Effector memory CD4-positive, alpha-beta T cell (primary cell): ENCODE measurements at places on chromosomes 5 and 9.

GRCh38 chr5:73792687-73793320 is 166.8 kb downstream of the ARHGEF28 start:
- DNase-seq, result peak; percentile 32

DNA sequence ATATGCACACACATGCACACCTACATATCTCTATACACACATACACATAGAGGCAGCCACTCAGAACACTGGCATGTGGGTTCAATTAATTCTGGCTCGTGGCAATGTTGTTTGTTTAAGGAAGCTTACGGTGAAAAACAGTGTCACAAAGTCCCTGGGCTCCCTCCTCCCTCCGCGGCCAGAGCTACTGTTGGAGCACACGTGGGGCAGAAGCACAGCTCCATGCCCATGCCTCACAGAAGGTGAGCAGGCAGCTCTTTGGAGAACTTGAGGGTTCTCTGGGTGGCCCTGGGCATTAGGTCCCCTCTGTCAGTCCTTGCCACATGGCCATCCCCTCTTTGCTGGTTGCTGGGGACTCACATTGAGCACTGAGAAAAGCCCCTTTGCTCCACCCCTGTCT is 107.5 kb downstream of the GADD45G start:
- DNase-seq, result no peak

- no peak for DNase-seq
These were observed 43.3 kb downstream of the CCNH start for GRCh38 chr5:87369431-87369830.

GRCh38 chr9:37747271-37747753 is 6.3 kb upstream of the TRMT10B start:
- peak; percentile 22 for DNase-seq

DNA sequence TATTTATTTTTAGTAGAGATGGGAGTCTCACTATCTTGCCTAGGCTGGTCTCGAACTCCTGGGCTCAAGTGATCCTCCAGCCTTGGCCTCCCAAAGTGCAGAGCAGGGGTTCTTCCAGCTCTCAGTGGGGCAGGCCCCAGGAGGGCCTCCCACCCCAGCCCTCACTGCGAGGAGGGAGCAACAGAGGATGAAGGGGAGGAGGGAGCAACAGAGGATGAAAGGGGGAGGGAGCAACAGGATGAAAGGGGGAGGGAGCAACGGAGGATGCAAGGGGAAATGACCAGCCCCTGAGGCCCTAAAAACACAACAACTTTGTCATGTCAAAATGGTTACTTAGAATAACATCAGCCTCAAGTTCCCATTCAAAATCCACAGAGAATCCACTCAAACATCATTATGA is 10.0 kb downstream of the TRIM14 start:
- no peak for DNase-seq

- DNase-seq, result no peak
These were observed 68.6 kb downstream of the NLN start for GRCh38 chr5:65790371-65791163.

DNA sequence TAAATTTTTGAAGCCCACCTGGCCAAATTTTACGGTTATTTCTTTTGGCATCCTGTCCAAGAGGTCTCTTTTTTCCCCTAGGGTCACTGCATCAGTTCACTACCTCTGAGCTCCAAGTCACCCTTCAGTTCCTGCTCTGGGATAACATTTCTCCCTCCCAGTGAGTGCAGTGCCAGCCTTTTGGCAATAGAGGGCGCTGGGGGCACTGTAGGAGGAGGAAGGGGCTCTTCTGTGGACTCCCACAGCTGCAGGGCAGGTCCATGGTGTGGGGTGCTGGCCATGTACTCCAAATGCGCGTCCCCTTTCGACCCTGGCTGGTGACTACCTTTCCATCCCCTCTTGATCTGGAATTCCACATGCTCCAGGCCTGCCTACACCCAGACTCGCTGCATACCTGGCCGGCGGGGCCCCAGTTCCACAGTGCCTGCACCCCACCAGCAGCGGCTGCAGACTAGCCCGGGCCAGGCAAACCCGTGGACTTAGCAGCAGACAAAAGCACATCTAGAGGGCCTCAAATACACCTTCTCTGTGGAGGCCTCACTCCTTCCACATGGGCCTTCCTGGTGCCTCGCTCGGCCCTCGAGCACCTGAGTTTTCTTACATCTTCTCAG is 20.3 kb upstream of the NINJ1 start:
- DNase-seq, result no peak

- no peak for DNase-seq
These were observed 10.5 kb upstream of the ADGRV1 start for GRCh38 chr5:90548069-90548593.

GRCh38 chr5:157390551-157391297 is 69.3 kb upstream of the NIPAL4 start:
- DNase-seq, result peak; percentile 31

- no peak for DNase-seq
These were observed 100.6 kb downstream of the ITGA1 start for GRCh38 chr5:52888363-52888762.

GRCh38 chr5:57956636-57957035 is 474.0 kb upstream of the ACTBL2 start:
- no peak for DNase-seq

DNA sequence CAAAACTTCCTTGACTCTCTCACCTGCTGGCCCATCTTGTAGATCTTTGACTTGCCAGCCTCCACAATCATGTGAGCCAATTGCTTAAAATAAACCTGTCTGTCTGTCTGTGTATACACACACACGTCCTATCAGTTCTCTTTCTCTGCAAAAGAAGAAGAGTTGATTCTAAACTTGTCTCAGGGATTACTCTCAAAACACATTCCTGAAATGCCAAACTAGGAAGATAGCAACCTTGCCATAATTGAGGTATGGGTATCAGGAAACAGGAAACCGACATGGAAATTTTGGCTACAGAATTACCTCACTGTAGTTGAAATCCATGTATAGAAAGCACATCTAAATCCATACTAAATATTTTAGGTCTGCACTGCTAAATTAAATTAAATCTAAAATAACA is 483.4 kb downstream of the PLK2 start:
- DNase-seq, result no peak

DNA sequence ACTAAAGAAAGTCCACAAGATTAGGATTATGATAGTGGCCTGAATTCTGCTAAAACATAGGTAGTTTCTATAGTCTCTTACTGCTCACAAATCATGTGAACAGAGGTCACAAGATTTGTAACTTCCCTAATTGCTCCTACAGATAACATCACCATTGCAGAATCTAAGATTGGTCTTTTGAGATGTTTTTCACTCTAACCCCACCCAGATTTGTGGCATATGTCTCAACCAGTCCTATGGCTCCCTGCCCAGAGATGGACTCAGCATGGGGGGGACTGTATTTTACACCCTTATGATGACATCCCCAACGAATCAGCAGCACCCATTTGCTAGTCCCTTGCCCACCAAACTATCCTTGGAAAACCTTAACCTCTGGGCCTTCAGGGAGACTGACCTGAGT is 1046.2 kb downstream of the CDH12 start:
- no peak for DNase-seq

GRCh38 chr9:109604781-109605180 is 106.7 kb upstream of the PTPN3 start:
- DNase-seq, result no peak

DNA sequence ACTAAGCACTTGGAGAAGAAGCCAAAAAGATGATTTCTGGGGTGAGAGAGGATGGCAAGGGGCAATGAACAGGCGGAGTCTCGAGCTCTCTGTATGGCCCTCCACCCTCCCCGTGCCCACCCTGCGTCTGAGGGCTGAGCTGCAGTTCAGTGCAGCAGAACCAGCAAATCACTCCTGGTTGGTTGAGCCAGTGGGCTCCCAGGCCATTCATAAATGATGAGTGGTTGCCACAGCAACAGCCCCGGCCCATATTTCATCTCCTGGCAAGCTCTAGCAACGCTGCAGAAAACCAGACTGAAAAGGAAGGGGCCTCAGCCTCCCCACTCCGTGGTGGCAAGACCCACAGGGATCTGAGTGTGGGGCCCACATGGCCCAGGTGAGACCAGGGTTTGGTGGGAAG is 93.8 kb upstream of the PPP1R26 start:
- DNase-seq, result no peak

DNA sequence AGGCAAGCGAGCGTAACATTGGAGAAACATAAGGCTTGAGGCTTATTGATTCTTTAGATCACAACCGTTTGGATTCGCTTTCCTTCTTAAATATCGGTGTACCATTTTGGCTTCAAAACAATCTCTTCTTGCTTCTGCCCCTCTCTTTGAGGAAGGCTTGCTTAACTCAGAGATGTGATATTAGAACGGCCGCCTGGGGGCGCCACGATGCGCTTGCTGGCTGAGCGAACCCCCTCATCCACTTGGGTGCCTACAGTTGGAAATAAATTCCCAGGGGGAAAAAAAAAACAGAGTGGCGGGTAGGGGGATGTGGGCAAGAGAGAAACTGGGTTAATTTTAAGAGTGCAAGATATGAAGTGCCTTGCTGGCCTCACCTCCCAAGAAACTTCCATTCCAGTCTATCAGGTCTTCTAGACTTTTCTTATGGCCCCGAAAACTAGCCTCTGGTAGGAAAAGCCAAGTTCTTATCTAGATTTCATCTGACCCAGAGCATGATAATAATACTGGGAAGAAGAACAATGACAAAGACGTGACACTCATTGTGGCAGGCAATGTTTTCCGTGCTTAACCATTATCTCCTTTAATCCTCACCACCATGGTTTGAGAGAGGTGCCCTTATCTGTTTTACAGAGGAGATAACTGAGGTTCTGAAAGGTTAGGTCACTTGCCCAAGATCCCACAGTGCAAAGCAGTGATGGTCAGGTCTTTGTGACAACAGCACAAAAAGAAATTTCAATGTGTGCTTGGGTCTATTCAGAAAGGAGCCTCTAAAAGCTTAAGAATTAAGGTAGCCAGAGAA is 115.8 kb downstream of the DPYSL3 start:
- no peak for DNase-seq

DNA sequence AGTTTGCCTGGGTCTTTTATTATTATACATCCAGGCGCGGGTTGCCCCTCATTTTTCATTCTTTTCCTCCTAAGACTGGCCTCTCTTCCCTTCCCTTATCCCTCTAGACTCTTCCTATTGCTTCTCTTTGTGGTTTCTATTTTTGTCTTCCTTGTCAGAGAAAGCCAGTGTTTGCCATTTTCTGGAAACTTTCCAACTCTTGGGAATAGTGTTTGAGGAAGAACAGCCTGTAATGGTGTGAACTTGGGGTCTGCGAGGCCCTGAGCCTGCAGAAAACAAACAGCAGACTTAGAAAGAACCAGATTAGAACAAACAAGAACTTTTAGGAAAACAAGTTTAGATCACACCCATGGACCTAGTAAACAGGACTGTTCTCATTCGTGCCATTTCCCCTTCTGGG is 15.5 kb downstream of the PRKACG start:
- DNase-seq, result no peak

GRCh38 chr9:109033941-109034700 is 20.8 kb upstream of the CTNNAL1 start:
- no peak for DNase-seq

DNA sequence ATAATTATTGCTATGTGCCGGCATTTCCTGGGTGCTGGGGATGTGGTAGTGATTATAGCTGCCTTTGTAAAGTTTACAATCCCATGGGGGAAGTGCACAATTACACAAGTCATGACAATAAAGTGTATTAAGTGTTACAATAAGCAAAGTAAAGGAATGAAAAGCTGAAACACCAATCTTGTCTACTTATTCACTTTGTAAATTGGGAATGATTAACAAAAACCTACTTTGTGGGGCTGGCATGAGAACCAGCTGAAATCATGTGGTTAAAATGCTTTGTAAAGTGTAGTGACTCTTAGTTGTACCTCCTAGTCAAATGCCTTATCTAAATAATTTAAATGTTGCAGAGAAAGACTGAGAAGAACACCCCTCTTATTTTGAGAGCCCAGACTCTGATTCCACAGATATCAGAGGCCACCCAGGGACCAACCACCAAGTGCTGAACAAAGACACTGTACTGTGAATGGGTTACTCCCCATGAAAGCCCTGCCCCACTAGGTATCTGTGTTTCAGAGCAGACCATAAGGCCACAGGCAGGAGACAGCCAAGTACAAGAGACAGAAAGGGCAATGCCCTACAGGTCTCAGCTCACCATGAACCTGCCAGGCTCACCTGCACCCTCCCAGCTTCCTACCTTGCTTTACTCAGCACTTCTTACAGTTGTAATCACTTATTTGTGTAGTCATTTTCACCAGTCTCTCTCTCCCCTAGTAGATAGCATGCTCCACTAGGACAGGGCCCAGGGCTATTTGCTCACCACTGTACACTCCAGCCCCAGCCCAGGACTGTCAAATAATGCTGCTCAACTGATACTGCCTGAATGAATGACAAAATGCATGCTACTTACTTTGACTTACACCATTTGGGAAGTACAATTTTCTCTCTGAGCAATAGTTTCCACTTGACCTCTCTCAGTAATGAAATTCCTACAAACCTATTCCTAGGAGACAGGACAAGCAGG is 101.6 kb upstream of the APC start:
- DNase-seq, result no peak

- no peak for DNase-seq
These were observed 115.2 kb upstream of the RAPGEF1 start for GRCh38 chr9:131854896-131855613.

- no peak for DNase-seq
These were observed 268.4 kb downstream of the PLK2 start for GRCh38 chr5:58191443-58191842.

GRCh38 chr9:137115394-137116026 is 977 bp upstream of the DPP7 start:
- DNase-seq, result no peak

DNA sequence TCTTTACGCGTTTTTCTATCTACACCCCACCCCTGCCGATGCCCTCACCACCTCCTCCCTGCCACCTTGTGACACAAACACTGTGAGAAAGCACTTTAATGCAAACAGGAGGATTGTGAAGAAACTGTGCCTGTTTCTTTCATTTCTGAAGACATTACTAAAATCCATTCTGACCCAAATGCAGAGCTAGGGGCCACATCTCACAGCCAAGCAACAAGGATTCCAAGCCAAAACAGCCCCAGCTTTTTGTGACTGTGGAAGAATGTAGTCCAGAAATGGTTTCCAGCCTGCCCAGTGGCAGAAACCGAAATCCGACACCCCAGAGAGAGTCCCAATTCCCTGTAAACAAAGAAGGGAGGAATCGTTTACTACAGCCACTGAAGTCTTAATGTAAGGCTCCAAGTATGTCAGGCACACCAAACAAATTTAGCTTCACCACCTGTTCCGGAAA is 190.9 kb downstream of the TTC39B start:
- DNase-seq, result no peak

DNA sequence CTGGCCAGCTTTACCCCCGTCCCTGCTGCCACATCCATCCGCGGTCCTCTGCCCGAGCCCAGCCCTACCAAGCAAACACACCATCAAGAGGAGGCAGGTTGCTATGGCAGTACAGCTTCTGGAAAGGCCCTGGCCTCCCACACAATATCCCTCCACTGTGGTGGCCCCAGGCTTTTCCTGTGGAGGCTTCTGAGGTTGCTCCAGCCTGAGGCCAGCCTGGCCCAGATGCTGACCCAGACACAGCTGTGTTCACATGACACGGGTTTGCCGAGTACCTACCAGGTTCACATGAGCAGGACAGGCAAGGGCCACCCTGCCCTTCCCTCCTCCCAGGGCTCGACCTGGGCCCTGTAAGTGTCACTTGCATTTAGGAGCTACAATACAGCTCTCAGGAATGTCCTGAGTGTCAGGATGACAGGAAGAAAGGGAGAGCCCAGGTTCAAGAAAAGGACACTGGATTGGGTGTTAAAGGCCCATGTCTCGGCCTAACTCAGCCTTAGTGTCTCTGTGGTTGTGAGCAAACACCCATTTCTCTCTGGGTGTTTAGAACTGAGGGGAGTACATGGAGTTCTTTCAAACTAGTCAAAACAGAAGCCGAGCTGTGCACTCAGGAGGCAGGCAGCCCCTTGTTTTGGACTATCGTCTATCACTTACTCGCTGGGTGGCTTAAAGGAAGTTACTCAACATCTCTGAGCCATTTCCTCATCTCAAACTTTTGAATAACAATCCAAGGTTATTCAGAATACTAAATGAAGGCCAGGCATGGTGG is 40.2 kb downstream of the NAIF1 start:
- peak; percentile 46 for DNase-seq
